ENCODE measurements at places on chromosomes 7 and 10. TPM values are rescaled to one million over a fixed set of nuclear protein-coding genes. Genes with fewer than 3 reads are reported as not detected.

DNA sequence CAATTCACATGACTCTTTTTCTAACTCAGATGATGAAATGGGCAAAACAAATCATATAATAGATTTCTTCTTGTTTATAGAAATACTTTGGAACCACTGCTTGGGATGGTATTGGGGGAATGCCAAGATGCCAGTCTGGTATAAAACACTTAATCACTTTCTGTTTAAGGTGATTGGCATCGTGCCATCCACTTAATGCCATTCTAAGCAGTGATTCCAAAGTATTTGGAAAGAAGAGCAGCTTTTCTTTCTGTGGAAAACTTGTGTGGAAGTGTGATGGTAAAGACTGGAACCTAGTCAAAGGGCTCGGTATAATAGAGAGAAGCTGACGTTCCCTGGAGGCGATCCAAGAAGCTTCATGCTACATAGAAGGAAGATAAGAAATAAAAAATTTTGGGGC lies 120.6 kb downstream of the TMEM26 start:
- no peak overlapping the region for H3K27ac ChIP-seq
- no peaks in the 10 kb centered on the region for H3K36me3 ChIP-seq
- DNase-seq, result no peak
- H3K4me1 ChIP-seq, result no peaks in the 10 kb centered on the region
- H3K27me3 ChIP-seq, result peaks cover 8% of the 10 kb centered on the region
- H3K4me3 ChIP-seq, result no peak overlapping the region

GRCh38 chr7:55556031-55556430 lies 16.3 kb downstream of the VOPP1 start:
- no peak overlapping the region for H3K27ac ChIP-seq
- no peak overlapping the region for H3K4me3 ChIP-seq
- no peaks in the 10 kb centered on the region for H3K27me3 ChIP-seq
- peaks cover 16% of the 10 kb centered on the region for H3K36me3 ChIP-seq

CFAP69 gene
- total RNA-seq, result not detected

SERPINE1 gene
- total RNA-seq, result 0.23 TPM

All from activated CD4-positive, alpha-beta memory T cell treated with anti-CD3 and anti-CD28 coated beads, Interleukin-2, amount 10 ng/mL, durations not matched to agents 7 days and 5 days (primary cell).